ENCODE measurements at places on chromosomes 1 and 21.

DNA sequence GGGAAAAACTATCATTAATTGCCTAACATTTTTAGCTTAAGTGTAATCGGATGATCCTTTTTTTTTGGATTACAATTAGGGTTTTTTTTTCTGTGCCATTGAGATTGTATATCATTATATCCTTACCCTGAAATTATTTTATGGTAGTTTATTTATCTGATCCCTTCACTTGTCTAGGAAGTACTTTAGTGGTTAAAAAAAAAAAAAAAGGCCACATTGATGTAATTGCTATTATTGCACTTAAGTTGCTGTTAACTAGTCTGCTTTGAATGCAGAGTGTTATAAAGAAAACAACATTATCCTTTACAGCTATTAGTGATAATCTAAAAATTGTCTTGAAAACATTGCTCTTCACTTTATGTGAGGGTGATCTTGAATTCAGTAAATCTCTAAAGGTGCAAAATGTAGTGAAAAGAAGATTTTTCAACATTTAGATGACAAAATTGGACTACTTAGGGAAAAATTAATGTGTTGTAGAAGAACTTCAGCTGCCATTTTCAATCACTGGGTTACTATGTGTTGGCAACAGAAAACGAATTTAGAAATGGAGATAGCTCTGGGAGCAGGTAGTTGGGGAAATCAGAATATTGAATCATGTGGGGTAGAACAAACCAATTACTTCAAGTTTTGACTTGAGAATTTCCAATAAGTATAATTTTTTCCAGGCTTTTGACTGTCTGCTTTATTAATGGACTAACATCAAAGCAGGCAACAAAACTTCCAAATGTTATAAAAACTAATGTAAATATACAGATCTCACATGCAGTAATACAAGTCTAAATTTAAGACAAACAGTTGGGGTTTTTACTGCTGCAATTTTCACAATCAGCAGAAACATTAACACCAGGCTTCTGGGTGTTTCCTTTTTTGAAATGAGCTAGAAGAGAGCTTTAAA lies 5.0 kb downstream of the ADGRL2 start:
- DNase-seq: no peak

GRCh38 chr1:183517401-183517800 lies 45.1 kb downstream of the SMG7 start:
- DNase-seq: no peak

DNA sequence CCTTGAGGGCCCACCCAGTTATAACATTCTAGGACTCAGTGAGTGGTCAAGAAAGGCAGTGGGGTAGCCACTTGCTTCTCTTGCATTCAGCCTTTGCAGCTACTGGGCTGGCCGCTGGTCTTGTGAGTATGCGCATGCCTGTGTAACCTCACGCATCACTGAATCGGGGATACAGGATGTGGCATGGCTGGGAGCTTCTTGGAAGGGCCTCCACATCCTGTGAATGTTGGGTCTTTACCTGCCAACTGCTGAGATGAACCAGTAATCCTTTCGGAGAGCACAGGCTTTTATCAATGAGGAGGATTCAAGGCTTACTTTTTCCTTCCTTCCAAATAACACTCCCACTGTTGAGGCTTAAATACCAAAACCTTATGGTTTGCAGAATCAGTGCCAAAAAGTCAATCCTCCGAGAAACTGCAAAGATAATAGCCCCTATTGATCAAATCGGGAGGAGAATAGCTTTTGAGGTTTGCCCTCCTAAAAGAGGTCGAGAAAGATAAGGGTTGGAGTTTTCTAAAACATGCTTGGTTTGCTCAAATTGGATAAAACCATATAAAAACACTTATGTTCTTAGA lies 198.9 kb upstream of the UBE2U start:
- DNase-seq: no peak

- no peak for DNase-seq
Measured at GRCh38 chr21:28445141-28445830, 547.4 kb downstream of the LTN1 start.

DNA sequence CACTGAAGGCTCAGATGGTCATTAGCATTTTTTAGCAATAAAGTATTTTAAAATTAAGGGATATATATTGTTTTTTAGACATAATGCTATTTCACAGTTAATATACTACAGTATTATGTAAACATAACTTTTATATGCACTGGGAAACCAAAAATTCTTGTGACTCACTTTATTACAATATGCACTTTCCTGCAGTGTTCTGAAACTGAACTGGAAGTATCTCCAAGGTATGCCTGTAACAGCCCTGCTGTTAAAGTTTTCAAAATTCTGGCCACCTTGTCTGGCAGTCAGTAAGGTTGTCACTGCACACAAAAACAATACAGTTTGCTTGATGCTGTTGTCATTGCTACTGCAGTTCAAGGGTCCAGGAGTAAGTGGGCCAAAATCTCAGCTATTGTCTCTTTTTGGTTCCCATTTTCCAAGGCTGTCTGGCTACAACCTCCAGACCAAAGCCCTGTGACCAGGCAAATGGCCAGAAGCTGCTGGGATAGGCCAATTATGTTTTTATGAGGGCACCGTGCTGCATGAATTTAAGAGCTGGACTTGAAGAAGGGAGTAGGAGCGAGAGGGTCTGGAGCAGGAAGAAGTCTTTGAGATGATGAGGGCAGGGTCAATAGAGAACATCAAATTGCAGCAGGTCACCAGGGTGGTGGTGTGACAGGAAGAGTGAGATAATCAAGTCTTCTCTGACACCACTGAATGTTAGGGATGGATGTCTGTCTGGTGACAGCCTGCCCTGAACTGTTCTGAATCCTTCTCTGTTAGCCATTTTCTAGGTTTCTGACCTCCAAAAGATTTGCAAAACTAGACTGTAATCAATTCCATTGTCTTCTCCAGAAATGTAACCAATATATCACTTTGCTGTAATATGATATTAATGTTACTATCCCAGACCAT lies 82.3 kb upstream of the CACHD1 start:
- no peak for DNase-seq

GRCh38 chr1:204733869-204734596 lies 48.5 kb upstream of the LRRN2 start:
- DNase-seq: no peak

GRCh38 chr1:9251501-9251900 lies 16.9 kb downstream of the H6PD start:
- no peak for DNase-seq

GRCh38 chr21:38561613-38562581 lies 63.6 kb upstream of the ERG start:
- no peak for DNase-seq

- no peak for DNase-seq
Measured at GRCh38 chr21:41405321-41405720, 20.7 kb upstream of the MX1 start.

DNA sequence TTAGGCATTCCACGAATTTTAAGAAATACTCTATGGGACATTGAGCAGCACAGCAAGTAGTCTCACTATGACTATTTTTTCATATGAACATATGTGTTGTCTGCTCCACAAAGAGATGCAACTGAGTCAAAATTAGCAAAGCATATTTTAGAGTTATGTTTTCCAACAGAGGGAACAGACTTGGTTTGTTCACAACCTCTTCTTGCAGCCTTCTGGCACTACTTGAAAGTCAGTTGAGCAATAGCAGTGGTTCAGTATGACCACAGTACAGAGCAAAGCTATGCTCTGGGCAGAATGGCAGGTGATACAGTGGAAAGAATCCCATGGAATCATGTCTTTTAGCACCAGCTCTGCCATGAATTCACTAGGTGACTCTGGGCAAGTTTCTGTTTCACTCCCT lies 5.2 kb downstream of the CCN1 start:
- no peak for DNase-seq

DNA sequence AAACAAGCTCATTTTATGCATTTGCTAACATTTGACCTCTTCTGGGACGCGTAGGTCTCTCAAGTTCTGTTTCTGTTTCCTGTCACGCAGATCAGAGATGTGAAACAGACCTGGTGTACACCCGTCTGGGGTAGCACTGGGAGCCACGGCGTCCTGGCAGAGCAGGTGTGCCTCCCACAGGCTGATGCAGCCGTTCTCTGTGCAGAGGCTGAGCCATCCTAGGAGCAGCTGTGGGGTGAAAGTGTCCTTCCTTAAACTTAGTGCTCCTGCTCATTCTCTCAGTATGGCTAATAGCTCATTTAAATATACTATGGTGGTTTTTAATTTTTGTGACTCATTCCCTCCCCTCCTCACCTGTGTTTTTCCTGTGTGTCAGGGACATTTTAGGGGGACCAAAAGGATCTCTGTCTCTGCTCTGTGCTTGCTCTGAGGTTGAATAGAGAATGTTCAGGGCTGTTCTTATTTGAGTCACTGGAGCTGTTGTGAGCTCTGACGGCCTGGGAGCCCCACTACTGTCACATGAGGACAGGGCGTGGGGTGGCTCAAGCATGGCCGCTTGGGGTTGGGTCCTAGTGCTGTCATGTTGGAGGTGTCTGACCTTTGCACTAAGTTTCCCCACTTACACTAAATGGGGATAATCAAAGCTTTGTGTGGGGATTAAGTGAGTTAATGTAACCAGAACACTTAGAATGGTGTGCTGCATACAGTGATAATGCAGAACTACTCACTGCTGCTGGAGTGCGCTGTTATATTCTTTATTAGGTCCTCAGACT lies 43.0 kb downstream of the GALNT2 start:
- DNase-seq: no peak

DNA sequence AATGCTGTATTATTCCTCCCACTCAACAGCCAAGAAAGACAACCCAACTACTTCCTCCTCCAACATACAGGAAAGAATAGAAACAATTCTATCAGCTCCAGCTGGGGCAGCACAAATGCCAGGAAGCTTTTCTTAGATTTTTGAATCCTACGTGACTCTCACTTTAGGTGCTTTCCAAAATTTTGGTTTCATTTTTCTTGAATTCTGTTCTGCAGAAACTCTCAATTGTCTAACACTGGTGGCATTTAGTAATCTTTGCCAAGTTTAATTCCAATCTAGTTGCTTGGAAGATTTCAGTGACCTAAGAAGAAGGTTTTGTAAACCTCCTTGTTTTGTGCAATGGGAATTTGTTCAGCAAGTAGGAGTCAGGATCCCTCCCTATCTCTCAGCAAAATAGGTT lies 37.1 kb upstream of the DOCK7 start:
- DNase-seq: no peak

GRCh38 chr1:192159781-192160180 lies 1.5 kb downstream of the RGS18 start:
- no peak for DNase-seq

- DNase-seq: no peak
Measured at GRCh38 chr1:112575154-112575804, 43.7 kb downstream of the ST7L start.

DNA sequence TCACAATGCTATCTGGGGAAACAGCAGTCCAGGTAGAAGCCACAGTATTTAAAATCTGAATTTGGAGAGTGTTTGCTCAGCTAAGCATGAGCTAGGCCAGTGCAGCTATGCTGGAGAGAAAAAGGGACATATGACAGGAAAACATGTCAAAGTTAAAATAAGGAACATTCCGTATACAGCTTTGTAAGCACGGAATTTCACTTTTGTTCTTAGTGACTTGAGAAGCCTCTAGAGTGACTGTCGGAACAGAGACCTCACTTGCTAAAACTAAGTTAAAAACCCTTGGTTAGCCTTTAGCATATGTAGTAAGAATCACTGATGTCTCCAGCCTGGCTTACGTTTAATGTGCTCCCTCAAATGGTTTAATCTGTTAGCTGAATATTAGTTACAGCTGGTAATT lies 661.7 kb downstream of the KCNT2 start:
- no peak for DNase-seq

- DNase-seq: no peak
Measured at GRCh38 chr1:210907251-210907805, 226.6 kb downstream of the KCNH1 start.

DNA sequence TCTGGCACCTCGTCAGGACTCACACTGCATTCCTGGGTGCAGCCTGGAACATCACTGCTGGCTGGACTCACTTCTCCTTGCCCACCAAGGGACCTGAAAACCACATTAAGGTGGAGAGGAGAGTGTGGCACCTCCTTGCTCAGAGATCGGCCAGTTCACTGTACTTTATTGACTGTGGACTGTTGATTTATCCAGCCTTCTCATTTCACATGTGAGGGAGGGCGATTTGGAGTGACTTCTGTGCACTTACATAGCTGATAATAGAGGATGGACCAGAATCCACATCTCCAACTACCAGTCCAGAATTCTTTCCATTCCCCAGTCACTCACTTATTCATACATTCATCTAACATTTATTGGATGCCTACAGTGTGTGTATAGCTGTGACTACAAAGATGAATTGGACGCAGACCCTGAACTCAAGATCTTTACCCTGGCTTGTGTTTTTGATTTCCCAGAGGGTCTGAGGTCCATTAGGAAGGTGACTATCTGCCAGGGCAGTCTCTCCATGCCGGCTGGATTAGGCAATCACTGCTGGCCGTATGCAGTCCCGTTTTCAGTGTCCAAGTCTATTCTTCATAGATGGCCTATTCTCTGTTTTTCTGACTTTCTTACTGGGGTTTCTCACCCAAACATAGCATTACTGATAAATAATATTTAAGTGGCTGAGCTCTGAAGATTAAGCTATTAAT lies 233.5 kb upstream of the SGIP1 start:
- no peak for DNase-seq

DNA sequence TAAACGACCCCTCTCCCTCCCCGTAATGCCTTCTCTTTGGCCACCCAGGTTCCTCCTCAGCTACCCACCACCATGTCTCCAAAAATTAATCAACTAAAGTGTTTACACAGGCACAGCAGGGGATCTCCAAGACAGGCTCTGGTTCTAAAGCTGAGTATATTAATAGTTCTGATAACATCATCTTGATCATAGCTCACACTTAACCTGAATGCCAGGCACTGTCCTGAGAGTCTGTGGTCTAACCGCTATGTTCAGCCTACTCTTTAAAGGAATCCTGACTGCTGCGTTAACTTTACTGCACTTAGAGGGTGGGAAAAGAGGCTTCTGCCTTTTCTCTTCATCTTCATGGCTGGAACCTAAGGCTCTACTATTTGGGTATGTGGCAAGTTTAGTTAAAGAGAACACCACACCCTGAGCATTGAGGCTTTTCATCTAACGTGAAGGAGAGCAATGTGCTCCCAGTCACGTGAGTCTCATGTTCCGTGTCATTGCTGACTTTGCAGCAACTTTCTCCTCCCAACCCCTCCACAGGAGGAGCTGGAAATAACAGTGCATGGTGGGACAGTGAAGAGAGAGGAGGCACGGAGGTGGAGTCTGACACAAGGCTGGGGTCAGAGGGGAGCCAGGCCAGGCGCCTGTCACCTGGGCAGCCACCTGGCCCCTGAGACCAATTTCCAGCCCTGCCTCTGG lies 86.4 kb downstream of the FAM78B start:
- DNase-seq: no peak

GRCh38 chr1:185719021-185719420 lies 15.2 kb upstream of the HMCN1 start:
- no peak for DNase-seq

All from NCI-H187 (cell line).